ENCODE measurements at places on chromosomes 7 and 10. TPM values are rescaled to one million over a fixed set of nuclear protein-coding genes. Genes with fewer than 3 reads are reported as not detected.

The MORN4 gene
- total RNA-seq = 3.4 TPM

The POU6F2 gene
- not detected for total RNA-seq

The UTF1 gene
- not detected for total RNA-seq

The TAS2R60 gene
- total RNA-seq = not detected

DNA sequence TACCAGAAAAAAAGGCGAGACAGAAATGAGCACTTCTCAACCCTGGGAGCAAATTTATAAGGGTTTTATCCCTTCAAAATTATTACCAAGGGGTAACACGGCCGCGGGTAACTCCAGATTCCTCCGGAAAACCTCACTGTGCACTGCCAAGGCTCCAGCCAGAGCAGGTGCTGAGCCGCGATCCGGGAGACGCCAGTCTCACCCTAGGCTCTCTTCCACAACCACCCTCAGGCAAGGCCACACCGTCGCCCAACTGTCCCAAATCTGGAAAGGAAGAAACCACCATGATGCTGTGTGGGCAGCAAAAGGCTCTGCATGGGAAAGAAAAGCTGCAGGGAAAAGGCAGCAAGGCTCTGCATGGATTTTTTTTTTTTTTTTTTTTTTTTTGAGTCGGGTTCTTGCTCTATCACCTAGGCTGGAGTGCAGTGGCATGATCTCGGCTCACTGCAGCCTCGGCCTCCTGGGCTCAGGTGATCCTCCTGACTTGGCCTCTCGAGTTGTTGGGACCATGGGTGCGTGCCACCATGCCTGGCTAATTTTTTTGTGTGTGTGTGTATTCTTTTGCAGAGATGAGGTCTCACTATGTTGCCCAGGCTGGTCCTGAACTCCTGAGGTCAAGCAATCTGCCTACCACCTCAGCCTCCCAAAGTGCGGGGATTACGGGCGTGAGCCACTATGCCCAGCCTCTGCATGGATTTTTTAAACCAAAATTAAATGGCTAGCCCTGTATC lies 39.0 kb downstream of the MAD1L1 start:
- H3K27ac ChIP-seq = no peak overlapping the region
- H3K36me3 ChIP-seq = peaks cover 43% of the 10 kb centered on the region
- no peak for DNase-seq
- no peak overlapping the region for H3K4me3 ChIP-seq

GRCh38 chr10:126504063-126504760 lies 115.9 kb upstream of the ADAM12 start:
- no peaks in the 10 kb centered on the region for H3K36me3 ChIP-seq
- no peak for DNase-seq
- no peak overlapping the region for H3K27ac ChIP-seq
- no peak overlapping the region for H3K4me3 ChIP-seq
- no peaks in the 10 kb centered on the region for H3K4me1 ChIP-seq

DNA sequence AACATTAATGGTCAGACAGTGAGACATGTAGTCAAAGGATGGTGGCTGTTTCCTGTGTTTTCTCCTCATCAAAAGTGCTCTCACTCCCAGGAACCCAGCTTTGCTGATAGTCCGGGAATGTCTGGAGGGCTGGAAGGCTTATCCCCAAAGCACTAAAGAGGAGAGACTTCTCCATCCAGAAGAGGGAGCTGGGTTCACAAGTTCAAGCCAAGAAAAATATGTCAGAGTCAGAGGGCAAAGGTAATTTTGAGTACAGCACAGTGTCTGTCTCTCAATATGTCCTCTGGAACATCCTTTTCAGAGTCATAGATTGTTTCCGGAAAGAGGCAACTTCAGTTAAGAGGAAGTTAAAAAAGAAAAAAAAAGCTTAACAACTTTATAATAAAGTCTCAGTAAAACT lies 281.5 kb upstream of the PHYHIPL start:
- H3K4me3 ChIP-seq = no peak overlapping the region
- no peak overlapping the region for H3K27ac ChIP-seq
- H3K4me1 ChIP-seq = no peaks in the 10 kb centered on the region
- DNase-seq = no peak

- DNase-seq = no peak
- no peaks in the 10 kb centered on the region for H3K36me3 ChIP-seq
- no peak overlapping the region for H3K4me3 ChIP-seq
- H3K4me1 ChIP-seq = no peaks in the 10 kb centered on the region
These were observed 48.7 kb downstream of the PDK4 start for GRCh38 chr7:95547361-95548348.

- H3K27ac ChIP-seq = no peak overlapping the region
- no peak overlapping the region for H3K4me3 ChIP-seq
- no peaks in the 10 kb centered on the region for H3K4me1 ChIP-seq
- peaks cover 20% of the 10 kb centered on the region for H3K27me3 ChIP-seq
- H3K36me3 ChIP-seq = no peaks in the 10 kb centered on the region
- DNase-seq = no peak
These were observed 125.0 kb downstream of the PRLHR start for GRCh38 chr10:118470470-118470869.

DNA sequence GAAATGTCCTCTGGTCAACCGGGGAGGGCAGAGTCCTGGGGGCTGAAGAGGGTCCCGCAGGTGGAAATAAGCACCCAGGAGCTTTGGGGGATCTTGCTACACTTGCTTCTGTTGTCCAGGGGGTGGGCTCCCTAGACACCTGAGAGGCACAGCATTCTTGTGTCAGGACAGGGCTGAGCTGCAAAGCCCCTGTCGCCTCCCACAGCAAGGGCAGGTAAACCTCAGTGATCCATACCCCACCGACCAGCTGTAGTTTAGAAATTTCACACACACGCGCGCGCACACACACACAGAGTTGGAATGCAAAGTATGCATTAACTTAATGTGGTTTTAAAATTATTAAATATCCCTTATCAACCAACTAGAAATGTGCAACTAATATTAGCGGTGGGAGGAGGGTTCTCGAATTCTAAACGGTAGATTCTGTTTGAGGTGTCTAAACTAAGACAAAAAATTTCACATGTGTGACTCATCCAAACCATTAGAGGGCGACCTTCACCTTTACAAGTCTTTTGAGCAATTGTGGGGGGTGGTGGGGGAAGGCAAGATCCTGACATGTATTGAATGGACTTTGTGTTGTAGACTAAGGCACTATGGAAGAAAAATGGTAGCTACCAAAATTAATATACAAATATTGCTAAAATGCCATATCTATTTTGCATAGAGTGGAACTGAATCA lies 34.3 kb upstream of the PTF1A start:
- H3K27ac ChIP-seq = no peak overlapping the region
- no peaks in the 10 kb centered on the region for H3K36me3 ChIP-seq
- no peak for DNase-seq
- peaks cover 53% of the 10 kb centered on the region for H3K27me3 ChIP-seq
- H3K4me3 ChIP-seq = no peak overlapping the region

GRCh38 chr7:47326808-47327207 lies 255.1 kb downstream of the TNS3 start:
- no peak overlapping the region for H3K4me3 ChIP-seq
- peaks cover 3% of the 10 kb centered on the region for H3K27me3 ChIP-seq
- H3K4me1 ChIP-seq = no peaks in the 10 kb centered on the region
- H3K27ac ChIP-seq = no peak overlapping the region
- no peak for DNase-seq
- no peaks in the 10 kb centered on the region for H3K36me3 ChIP-seq

GRCh38 chr7:7668706-7669105 lies 28.2 kb downstream of the UMAD1 start:
- H3K36me3 ChIP-seq = peaks cover 49% of the 10 kb centered on the region
- DNase-seq = no peak
- no peak overlapping the region for H3K27ac ChIP-seq
- H3K4me1 ChIP-seq = peaks cover 45% of the 10 kb centered on the region
- H3K4me3 ChIP-seq = no peak overlapping the region

GRCh38 chr10:69839696-69840345 lies 38.1 kb downstream of the COL13A1 start:
- no peak for DNase-seq
- H3K36me3 ChIP-seq = no peaks in the 10 kb centered on the region
